ENCODE measurements at places on chromosomes 12 and 14.

- no peak for DNase-seq
Measured at GRCh38 chr12:98360401-98360800, 155.0 kb upstream of the TMPO start.

- no peak for DNase-seq
Measured at GRCh38 chr12:102642199-102642598, 161.8 kb upstream of the IGF1 start.

DNA sequence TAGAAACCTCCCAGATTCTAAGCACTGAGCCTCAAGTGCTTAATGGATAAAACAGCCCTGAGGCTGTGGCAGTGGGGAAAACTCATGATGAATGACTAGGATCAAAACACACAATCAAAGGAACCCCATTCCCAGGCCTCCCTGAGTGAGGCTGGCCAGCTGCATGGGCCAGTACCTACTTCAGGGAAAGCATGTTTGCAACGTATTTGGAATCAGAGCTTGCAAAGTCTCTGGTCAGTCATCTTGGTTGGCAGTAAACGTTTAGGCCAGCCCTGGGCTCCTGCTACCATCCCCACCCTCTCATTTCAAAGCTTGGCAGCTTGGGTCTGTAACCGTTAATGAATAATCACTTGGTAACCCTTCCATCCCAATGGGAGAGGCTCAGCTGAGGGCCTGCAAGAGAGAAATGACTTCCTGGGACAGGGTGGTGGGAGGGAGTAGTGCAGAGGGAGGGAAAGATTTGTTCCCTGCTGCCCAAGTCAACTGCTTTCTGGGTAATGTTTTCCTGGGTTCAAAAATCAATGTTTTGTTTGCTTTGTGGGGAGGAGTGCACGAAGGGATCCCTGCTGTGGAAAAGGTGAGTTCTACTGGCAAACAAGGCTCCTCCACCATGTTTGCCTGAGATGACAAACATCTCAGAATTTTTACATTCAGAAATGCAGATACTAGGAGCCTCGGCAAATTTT lies 2.0 kb upstream of the RNASE8 start:
- no peak for DNase-seq

DNA sequence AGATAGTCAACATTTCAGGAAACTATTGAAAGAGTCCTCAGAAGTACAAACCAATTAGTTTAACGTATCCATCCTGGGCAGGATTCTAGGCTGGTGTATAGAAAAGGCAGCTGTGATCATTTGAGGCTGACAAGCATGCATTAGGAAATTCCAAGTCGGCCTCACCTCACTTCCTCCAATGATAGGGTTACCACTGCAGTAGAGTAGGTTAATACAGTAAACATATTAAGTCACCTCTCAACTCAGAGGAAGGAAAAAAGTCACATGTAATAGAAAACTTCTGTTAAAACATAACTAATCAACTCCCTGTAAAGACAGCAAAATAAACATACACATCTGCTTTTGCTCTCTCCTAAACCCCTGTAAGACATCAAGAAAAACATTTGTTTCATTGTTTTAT lies 33.5 kb downstream of the MED13L start:
- DNase-seq, result no peak

DNA sequence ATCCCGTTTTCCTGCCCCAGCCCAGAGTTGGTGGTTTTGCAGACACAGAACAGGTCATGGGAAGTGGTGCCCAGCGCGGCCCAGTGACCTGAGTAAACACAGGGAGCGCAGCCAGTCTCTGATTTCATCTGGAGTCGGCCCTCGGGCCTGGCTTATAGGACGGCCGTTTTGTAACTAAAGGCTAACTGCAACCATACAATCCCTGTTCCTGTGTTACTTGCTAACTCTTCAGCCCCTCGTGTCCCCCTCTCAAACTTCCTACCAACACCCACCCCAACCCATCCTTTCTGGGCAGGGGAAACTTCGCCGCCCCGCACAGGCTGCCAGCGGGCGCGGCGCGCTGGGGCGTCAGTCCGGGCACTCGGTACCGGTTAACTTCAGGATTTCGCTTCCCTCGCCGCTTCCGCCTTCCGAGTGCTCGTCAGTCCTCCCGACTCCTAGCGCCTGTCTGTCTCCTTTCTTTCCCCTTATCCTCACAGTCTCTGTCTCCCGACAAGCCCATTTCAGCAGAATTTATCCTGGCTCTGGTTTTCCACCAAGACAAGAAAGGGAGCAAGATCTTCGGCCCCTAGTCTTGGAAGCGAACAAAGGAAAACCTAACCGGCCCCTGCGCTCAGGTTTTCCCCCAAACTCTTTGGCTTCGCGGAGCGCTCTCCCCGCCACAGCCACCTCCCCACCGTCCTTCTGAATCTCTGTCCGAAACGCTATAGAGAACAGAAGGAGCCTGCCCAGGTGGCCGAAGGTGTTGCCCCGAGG lies 2.0 kb downstream of the SIX1 start:
- no peak for DNase-seq

GRCh38 chr12:76186131-76186906 lies 101.8 kb upstream of the NAP1L1 start:
- no peak for DNase-seq

GRCh38 chr14:102776761-102777710 lies at the start of gene TRAF3:
Gene TRAF3, plus strand, starts transcription at chr14:102777449. Its CDS starts 92,753 bp downstream, at chr14:102870202.
- peak; percentile 95 for DNase-seq

- DNase-seq, result no peak
Measured at GRCh38 chr12:5498076-5498475, 66.2 kb downstream of the NTF3 start.
